ENCODE measurements at places on chromosomes 1 and 21. TPM values are rescaled to one million over a fixed set of nuclear protein-coding genes. Genes with fewer than 3 reads are reported as not detected.

Gene PRAMEF10
- not detected for total RNA-seq

Gene PDPN
- total RNA-seq = not detected

- no peak overlapping the region for H3K27ac ChIP-seq
- H3K36me3 ChIP-seq = no peaks in the 10 kb centered on the region
- H3K4me1 ChIP-seq = peaks cover 4% of the 10 kb centered on the region
- peaks cover 36% of the 10 kb centered on the region for H3K27me3 ChIP-seq
- H3K4me3 ChIP-seq = no peak overlapping the region
These were observed 123.8 kb upstream of the LMO4 start for GRCh38 chr1:87204921-87205320.

Gene ENAH
- total RNA-seq = not detected

DNA sequence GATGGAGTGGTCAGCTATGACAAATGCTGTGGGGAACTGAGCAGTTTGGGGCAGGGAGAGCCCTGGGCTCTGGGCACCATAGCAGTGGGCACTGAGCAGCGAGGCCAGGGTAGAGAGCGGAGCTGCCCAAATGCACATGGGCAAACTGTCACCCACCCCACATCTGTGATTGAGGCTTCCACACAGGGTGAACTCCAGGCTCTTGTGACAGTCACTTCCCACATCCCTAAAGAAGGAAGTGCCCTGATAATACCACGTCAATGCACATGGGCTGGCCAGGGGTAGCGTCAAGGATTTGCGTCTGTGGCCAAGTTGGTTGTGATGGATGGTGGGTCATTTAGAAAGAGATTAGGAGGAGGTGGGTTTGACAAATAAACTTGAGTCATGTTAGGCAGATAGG is 2.6 kb upstream of the GUCA2B start:
- no peak for DNase-seq
- no peak overlapping the region for H3K4me3 ChIP-seq
- H3K36me3 ChIP-seq = no peaks in the 10 kb centered on the region
- H3K4me1 ChIP-seq = no peaks in the 10 kb centered on the region
- H3K27ac ChIP-seq = no peak overlapping the region

DNA sequence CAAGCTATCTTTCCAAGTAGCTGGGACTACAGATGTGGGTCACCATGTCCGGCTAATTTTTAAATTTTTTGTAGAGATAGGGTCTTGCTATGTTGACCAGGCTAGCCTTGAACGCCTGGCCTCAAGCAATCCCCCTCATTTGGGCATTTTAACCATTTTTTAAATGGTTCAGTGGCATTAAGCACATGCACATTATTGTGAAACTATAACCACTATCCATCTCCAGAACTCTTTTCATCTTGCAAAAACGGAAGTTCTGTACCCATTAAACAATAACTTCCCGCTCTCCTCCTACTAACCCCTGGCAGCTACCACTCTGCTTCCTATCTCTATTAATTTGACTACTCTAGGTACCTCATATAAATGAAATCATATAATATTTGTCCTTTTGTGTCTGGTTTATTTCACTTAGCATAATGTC is 4.8 kb upstream of the IL6R start:
- H3K27me3 ChIP-seq = peaks cover 3% of the 10 kb centered on the region
- no peak overlapping the region for H3K4me3 ChIP-seq
- DNase-seq = no peak
- no peaks in the 10 kb centered on the region for H3K36me3 ChIP-seq

Gene SPRR4
- total RNA-seq = not detected

DNA sequence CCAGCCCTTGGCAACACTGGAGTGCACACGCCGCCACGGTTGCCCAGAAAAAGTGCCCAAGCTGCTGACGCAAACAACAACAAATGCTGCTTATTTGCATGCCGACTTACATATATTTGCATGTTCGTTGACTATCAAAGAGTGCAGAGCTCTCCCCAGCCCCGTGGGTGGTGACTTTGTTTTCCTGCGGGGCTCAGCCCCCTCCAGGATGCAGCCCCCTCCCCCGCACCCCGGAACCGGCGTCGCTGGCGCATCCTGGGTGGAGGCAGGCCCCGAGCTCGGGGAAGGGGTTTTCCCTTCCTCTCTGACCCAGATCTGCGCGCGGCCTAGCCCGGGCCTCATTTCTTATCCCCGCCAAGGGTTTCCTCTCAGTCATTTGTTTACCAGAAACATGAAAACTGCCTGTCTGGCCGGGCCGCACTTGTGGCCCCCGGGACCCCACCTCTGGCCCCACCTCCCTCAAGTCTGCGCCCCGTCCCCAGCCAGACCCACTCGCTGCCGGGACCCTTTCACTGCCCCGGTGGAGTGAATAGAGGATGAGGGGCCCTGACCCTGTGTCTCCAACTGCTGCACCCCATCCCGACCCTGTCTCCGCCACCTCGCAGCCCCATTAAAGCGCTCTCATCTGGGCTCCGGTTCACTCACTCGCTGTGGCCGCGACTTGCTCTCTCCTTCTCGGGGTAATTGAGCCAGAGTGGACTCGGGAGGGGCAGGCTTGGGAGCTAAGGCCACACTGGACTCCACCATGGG is 5.5 kb downstream of the TNFRSF25 start:
- H3K4me3 ChIP-seq = peak overlapping the region; percentile 80
- H3K27ac ChIP-seq = peak overlapping the region; percentile 96
- DNase-seq = peak; percentile 90
- peaks cover 17% of the 10 kb centered on the region for H3K27me3 ChIP-seq
- H3K36me3 ChIP-seq = peaks cover 42% of the 10 kb centered on the region

DNA sequence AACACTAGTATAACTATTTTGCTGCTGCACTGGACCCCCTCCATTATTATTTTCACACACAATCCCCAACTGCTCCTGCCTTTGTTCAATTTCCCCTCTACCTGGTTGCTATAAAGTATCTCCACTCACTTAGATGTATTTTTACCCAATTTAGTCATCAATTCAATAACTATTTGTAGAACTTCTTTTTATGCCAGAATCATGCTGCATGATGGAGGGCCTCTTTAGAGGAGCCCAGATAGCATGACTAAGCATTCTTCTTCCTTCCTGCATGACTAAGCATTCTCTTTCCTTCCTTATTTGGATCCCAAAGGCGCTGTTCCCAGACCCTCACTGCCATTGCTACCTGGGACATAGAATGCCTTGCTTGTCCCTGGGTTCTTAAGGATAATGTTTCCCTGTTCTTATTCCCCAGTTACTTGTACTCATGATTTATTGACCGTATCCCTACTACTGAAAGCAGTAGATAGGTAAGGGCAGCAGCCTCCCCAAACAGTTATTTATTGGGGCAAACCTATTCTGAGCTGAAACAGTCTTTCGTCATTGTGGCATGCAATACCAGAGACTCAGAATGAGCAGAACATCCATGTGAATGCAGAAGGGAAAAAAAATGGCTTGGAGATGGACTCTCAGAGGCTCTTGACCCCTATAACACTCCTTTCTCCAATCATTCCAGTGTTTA is 89.3 kb upstream of the AKT3 start:
- no peaks in the 10 kb centered on the region for H3K36me3 ChIP-seq
- no peak overlapping the region for H3K4me3 ChIP-seq
- H3K27me3 ChIP-seq = peaks cover 2% of the 10 kb centered on the region
- peaks cover 5% of the 10 kb centered on the region for H3K4me1 ChIP-seq

All from activated CD4-positive, alpha-beta T cell treated with anti-CD3 and anti-CD28 coated beads, Interleukin-2, amount 10 ng/mL, durations not matched to agents 7 days and 5 days (primary cell).